ENCODE measurements at places on chromosomes 6 and 20.
A peak's percentile ranks its signal among the peaks of the same experiment; 100 is the strongest.

DNA sequence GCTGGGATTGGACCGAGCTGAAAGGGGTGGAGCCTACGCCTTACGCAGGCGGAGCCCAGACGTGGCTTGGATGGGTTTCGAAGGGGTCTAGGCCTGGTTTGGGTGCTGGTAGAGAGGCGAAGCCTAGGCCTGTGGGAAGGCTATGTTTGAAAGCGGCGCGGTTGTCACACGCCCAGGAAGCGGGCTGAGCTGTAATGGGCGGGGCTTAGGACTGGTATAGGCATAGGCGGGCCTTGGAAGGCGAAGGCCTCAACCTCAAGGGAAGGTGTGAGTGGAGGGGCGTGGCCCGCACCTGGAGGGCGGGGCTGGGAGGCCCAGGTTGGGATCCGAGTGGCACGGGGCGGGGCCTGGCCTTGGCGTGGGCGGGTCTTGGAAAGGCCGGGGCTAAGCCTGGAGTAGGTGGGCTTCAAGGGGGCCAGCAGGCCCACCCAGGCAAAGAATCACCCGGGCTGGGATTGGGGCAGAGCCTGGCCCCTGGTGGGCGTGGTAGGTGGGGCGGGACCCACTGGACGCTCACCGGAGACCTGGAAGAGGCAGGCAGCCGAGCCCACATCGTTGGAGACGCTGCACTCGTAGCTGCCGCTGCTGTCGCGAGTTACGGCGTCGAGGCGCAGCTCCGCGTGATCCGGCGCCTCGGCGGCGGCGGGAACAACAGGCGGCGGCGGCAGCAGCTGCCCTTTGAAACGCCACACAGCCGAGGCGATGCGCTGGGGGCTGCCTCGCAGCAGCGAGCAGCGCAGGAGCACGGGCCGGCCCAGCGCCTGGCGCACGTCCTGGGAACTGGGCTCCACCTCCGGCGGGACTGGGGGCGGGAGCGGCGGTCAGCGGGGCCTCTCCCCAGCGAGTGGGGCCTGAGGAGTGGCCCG lies 49.0 kb downstream of the MDGA1 start:
- DNase-seq = no peak

DNA sequence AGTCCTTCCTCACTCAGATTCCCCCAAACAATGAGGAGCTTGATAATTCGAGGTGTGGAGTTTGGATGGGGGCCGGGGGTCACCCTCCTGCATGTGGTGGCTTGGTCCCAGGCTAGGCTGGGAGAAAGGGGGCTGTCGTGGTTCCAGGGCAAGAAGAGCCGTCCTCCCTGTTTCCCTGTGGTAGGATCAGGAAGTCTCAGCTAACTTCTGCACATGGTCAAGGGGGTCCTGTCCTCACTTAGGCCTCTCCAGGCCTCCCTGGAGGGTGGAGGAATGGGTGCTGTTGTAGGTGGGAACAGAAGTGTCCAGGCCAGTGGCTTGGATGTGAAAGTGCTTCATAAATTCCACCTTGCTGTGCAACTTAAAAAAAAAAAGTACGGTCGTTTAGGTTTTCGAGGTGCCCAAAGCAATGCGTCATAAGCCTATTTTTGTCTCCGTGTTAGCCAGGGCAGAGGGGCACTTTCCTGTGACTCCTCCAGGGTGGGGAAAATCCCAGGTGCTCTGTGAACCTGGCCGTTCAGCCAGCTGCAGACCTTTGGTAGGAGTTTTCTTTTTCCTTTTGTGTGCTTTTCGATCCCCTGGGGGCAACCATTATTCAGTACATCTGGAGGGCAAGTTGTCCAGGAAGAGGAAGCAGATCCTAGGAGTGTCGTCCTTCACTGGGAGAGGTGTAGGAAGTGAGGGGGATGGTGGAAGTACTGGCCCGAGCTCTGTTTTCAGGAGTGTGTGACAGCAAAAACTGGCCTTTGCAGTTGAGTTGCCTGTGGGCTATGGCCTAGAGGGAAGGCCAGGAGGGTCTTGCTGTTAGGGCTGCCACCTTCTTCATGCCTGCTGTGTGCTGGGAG lies 9.6 kb downstream of the IGF2R start:
- no peak for DNase-seq

GRCh38 chr6:11795403-11795802 lies 16.8 kb upstream of the ADTRP start:
- no peak for DNase-seq

DNA sequence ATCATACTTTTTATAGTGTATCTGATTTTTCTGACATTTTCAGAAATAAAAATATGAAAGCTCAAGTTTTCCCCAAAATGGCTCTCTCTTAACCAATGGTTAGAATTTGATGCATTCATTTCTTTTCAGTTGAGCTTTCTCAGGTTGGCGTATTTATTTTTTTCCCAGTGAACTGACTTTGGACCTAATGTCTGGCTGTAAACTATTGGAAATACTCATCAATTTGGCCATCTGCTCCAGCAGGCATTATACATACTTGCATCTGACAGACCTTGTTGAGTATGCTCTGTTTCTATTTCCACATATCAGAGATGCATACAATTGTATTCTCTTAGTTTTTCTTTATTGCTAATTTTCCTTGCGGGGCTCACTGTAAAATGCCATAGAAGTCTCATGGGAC lies 1374.8 kb upstream of the MAP3K7 start:
- DNase-seq = no peak

DNA sequence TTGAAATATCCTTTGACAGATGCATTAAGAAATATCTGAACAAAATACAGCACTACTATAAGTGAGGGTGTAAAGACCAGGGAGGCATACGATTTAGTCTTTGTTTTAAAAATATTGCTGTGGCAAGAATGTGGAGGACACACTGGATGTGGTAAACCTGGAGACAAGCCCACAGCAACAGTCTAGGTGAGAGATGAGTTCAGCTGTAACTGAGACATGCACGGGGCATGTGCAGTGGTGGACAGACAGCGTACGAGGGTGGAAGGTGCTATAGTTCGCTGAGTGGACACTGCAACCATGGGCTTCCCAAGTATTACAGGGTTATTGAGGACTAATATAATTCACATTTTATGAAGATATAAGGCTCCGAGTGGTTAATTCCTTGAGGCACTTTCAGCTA lies 1.8 kb downstream of the NANP start:
- no peak for DNase-seq

DNA sequence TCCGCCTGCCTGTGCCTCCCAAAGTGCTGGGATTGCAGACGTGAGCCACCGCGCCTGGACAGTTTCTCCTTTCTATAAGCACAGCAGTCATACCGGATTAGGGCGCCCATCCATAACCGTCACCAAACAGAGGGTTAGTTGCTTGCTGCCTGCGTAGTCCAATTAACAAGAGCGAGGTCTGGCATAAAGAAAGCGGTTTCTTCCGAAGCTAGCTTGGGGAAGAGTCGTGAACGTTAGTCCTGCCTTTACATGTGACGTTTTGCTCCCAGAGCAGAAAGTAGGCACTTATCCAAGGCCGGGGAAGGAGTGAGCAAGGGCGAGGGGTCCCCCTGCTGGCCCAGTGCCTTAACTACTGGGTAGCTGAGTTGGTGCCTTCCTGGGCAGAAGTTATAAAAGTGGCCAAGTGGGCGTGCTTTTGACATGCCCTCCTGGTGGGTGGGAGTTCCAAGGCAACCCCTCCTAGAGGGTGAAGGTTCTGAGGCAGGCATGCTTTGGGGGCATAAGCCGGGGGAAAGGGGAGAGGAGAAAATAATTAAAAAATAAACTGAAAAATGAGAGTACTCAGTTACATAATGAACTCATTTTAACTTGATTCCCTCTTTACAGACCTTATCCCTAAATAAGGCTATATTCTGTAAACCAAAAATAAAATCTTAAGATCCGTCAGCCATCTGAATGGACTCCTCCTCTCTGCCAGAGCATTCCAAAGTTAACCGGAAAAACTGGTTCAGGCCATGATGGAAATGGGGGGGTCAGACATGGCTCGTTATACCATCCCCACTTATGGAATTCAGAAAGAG lies 88.0 kb downstream of the FAM217A start:
- peak; percentile 49 for DNase-seq

GRCh38 chr20:59391975-59392374 lies 91.6 kb downstream of the EDN3 start:
- no peak for DNase-seq

DNA sequence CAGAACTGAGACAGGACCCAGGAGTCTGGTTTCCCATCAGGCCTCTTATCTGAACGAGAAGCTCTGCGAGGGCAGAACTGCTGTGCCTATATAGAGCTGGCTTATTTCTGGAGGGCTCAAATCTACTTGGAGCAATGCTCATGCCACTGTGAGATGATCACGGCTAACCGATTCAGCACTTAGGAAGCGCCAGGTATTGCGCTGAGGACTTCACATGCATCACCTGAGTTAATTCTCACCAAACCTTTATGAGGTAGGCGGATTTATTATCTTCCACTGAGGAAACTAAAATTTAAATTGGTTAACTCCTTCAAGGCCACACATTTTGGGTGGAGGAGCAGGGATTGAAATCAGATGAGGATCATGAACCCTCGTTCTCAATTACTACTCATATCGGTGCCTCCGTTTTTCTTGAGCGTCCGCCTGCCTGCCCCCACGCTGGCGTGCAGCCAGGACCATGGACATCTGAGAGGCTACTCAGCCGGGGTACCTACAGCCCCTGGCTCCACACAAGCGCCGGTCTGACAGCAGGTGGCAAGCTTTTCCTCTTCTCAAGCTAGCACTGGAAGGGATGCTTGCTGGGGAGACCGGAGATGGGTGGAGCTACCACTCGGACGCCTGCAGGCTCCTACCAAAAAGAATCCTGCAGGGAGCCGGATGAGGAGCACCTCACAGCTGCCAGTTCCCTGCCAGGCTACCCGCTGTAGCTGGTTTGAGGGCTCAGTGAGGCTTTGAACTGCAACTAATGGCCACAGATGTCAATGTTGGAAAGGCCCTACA lies 1.0 kb upstream of the PCIF1 start:
- DNase-seq = peak; percentile 29

- DNase-seq = no peak
Observed at GRCh38 chr6:133243723-133244305, 2.7 kb downstream of the EYA4 start.

- DNase-seq = no peak
Observed at GRCh38 chr6:167122827-167123657, at the start of gene CCR6. Gene CCR6, plus strand, starts transcription at chr6:167123096. Its CDS starts 13,039 bp downstream, at chr6:167136135.

DNA sequence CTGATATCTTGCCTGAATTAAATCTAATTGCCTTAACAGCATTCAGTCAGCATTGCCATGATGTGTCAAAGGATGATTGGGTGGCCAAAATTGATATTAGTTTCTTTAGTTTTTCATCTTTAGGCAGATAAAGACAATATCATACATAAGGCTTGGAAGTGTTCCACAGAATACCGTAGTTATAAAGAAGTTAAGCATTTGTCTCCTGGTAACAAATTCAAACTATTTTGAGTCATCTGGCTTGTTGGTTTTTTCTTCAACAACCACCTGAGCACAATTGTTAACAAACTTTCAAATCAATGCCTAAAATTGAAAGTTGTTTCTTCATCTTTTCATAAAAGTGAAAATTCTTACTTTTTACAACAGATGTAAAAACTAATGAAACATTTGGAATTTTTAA lies 47.5 kb upstream of the ADGRF5 start:
- no peak for DNase-seq

GRCh38 chr20:44287272-44288097 lies 23.5 kb downstream of the FITM2 start:
- DNase-seq = no peak

DNA sequence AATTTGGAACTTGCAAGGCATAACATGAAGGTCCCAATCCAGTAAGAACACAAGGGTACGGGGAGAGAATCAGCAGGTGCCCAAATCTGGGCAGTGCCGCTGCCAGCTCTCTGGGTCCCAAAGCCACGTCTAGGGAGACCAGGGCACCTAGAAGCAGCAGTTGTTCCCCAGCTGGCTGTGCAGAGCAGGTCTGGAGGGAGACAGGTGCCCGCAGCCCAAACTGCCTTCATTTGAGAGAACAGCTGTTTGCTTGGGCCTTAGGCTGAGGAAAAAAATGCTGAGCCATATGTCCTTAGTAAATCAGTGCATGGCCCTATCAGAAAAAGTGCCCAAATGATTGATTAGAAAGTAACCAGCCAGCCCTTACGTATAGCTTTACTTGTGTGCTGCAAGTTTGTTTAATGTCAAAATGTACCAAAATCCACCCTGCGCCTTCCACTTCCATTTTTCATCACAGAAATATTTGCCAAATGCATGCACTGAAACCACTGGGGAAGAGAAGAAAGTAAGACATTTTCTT lies 9.1 kb upstream of the PRELID3B start:
- DNase-seq = no peak

DNA sequence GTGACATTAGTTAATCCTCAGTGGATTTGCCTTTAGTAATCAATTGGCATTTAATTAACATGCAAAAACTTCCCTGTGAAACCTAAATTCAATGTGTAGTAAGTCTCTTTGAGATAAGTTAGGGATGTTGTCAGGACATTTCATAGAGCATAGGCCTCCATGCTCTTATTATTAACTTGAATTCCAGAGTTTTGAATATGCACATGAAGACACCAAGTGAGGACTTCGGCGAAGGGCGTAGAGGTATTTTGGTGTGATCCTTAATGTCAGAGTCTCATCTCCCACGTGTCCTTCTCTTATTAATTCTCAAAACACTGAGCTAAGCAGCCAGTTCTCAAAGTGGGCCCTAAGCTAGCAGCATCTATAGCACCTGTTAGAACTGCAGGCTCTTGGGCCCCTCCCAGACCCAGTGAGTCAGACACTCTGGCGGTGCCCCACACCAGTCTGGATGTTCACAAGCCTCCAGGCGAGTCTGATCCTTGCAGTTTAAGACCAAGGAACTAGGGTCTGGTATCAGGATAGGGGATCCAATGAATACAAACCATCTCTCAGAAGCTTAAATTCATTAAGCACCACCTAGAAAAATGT lies 292.1 kb downstream of the QKI start:
- DNase-seq = no peak

GRCh38 chr6:154515826-154516225 lies 5.3 kb upstream of the CNKSR3 start:
- no peak for DNase-seq

- DNase-seq = no peak
Observed at GRCh38 chr6:31725502-31726350, 2.6 kb downstream of the MPIG6B start.

DNA sequence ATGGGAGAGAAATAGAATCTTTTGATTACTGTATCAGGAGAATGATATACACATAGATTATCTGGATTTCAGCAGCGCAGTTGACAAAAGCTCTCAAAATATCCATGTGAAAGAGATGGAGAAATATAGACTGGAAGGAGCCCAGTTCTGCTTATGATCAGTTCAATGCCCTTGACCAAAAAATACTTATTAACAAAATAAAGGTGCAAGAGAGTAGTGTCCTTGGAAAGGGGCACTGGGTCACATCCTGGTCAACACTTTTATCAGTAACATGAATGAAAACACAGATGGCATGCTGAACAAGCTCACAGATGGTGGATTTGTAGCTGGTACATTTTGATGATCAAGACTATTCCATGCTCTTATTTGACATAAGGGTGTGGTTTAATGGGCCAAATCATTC lies 63.9 kb upstream of the PLEKHG1 start:
- DNase-seq = no peak
